Stimulated activated CD4-positive, alpha-beta T cell treated with anti-CD3 and anti-CD28 coated beads, TNF-alpha, amount 100 ng/mL, for 4 hours (primary cell): ENCODE measurements at places on chromosomes 12 and 14.

- no peak for DNase-seq
Measured at GRCh38 chr14:55838529-55839052, 258.6 kb downstream of the KTN1 start.

DNA sequence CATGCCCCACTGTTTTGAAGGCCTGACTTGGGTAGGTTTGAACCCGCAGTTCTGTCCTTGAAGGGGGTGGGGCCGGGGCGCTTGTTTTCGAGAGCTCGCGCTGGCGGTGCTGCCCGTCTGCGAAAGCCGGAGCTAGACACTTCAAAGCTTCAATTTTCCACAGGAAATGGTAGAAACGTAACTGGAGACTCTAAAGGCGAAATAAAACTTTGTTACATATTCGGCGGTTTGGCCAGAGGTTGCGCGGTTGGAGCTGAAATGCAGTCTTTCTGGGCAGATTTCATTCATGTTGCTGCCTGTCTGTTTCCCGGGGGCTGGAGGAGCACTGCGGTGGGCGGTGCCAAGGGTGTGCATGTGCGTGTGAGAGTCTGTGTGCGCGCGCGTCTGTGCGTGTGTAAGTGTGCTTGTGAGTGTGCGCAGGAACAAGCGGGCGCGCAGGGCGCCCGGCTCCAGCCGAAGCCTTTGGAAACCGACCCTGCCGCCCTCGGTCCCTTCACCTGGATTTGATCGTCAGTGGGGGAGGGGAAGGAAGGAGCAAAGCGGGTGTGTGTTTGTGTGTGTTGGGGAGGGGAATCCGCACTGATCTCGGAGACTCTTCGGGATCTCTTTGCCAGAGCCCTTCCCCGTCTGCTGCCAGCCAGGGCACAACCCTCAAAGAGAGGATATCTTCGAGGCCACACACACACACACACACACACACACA, 227.7 kb upstream of the CRY1 start:
- DNase-seq: peak; percentile 43

DNA sequence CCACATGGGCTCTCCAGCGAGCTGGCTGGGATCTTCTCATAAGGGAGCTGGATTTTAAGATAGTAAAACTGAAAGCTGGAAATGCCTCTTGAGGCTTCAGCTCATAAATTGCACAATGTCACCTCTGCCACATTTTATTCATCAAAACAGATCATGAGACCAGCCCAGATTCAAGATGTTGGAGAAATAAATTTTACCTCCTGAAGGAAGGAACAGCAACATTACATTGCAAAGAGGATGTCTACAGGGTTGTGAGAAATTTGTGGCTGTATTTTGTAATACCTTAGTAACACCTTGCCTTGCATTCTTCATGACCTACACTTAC, 43.1 kb upstream of the KRR1 start:
- DNase-seq: no peak

DNA sequence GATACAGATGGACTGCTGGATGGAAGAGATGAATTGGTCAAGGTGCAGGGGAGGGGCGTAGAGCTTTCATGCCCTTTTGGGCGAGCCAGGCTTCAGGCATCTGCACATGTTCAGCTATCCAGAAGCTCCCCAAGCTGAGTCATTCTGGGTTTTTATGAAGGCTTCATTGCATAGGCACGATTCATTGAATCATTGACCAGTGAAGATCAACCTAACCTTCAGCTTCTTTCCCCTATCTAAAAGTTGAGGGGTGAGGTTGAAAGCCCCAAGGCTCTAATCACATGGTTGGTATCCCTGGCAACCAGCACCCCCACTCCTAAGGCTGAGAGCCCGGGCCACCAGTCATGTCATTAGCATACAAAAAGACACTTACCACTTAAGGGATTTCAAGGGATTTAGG, 36.3 kb downstream of the RPS29 start:
- no peak for DNase-seq

DNA sequence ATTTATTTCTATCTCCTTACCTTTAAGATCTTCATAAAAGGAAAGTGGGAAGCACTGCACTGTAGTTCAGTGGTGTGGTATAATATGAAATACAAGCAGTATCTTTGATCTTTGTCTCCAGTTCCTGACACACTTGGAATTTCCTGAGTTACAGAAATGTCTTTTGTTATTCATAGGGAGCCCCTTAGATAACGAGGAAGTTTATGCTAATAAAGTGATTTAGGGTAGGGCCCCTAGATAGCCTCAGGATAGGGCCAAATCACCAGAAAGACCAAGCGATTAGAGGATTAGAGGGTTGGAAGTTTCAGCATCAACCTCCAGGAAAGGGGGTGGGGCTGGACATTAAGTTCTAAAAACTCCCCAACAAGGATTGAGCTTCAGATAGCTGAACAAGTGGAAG, 29.9 kb upstream of the DDHD1 start:
- DNase-seq: no peak

DNA sequence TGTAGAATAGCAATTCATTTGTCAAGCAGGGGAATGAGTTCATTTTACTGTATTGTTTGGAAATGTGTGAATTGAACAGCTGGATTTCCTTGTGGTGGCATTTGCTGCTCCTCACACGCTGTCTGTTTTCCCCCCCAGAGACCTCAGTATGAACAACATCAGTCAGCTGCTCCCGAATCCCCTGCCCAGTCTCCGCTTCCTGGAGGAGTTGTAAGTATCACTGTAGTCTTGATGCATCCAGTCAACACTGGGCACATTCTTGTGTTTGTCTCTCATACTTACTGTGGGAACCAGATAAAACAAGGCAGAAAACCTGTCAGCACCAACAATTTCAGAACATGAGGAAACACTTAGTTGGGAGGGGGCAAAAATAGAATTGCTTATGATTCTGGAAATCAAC, 64.9 kb downstream of the LGR5 start:
- no peak for DNase-seq

- no peak for DNase-seq
Measured at GRCh38 chr14:45082420-45082819, 1.5 kb upstream of the PRPF39 start.

- no peak for DNase-seq
Measured at GRCh38 chr12:125773033-125773640, 707.9 kb downstream of the AACS start.

- DNase-seq: no peak
Measured at GRCh38 chr12:121441555-121441954, 41.6 kb downstream of the RNF34 start.

- no peak for DNase-seq
Measured at GRCh38 chr14:57485635-57486034, 8.0 kb downstream of the CCDC198 start.

GRCh38 chr12:26697217-26697616, 135.8 kb downstream of the ITPR2 start:
- DNase-seq: no peak

GRCh38 chr12:24488091-24488596, 460.8 kb downstream of the BCAT1 start:
- DNase-seq: no peak

DNA sequence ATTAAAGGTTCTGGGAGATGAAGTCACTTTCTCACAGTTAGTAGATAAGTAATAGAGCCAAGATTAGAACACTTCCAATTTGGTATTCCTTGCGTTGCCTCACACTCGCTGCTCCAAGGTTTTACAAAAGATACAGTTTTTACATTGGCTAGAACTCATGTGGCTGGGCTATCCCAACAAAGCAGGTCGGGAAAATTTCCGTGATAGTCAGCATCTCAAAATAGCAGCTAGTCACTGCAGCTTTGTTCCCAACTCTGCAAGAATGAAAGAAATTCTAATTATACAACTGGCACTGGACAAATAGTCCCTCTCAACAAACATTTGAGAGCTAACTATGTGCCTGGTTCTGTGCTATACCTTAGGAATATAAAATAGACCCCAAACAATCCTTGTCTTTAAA, 24.6 kb upstream of the PPP1R12A start:
- DNase-seq: no peak

DNA sequence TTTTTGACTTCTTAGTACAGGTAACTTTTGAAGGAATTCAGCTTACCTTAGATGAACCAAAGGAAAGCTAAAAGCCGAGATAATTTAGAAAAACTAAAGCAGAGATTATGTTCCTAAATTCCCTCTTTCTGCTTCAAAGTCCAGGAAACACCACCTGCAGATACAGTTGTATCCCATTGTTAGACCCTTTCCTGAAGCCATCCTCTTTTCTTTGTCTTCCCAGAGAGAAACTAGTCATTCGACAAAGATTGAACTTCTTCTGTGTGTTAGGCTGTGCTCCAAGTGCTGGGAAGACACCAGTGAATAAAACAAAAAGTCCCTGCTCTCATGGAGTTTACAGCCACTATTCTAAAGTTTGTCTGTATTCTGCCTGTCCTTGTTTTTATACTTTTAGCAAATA, 29.3 kb downstream of the PPM1A start:
- no peak for DNase-seq

DNA sequence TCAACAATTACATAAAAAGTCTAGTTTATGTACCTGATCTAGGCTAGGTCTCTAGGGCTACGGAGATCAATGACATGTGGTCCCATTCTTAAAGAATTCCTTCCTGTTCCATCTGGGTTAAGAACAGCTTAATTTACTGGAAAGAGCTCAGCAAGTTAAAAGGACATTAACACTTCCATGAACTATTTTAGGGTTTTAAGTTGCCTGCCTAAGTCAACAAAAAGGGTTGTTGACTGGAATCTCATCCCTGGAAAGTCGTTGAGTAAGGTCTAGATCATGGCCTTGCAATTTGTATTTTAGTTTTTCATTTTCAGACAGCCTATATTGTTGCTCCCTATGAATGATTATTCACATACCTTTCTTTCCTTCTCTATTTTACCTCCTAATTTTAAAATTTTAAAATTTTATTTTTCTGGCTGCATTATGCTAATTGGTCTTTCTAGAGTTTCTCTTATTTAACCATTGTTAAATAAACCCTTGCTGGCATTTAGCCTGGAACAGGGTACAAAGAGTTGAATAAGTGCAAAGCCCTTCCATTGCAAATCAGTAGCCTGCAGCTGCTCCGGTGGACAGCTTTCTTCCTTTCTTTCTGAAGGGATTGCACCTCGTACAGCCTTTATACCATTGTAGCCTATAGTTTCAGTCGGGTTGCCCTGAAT, 66.3 kb downstream of the VRK1 start:
- no peak for DNase-seq
